ENCODE measurements at places on chromosomes 1 and 21.
A peak's percentile ranks its signal among the peaks of the same experiment; 100 is the strongest.

GRCh38 chr1:15089258-15089992 lies 64.1 kb upstream of the TMEM51 start:
- no peak for DNase-seq

DNA sequence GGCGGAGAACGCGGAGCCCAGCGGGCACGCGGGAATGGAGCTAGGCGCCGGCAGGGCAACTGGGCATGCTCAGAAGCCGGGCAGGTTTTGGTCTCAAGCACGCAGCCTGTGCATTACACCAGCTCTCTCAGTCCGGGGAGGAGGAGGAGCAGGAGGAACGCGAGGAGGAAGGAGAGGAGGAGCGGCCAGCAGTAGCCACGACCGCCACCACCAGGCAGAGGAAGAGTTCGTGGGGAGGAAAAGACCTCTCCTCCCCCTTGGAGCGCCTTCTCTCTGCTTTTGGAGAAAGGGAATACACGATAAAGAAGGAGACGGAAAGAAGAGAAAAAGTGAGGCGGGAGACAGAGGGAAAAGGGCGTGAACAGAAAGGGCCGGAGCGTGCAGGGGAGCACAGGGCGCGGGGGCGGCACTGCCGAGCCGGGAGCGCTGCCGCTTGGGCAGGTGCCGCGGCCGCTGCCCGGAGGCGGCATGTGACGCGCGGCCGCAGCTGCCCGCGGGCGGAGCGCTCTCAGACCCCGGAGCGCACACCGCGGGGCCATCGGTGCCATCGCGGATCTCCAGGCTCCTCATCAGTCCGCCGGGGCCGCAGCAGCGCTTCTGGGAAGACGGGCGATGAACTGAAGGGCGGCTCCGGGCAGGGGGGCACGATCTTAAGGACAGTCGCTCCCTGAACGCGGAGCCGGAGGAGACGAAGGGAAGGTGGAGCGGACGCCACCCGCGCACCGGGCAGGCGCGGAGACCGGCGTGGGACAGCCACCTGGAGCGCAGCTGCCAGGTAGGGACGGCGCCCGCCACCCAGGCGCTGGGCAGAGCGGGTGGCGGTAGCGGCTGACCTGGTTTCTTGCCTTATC lies at the start of gene CHRM3:
CHRM3 (plus strand) TSS at position 116 of the 851 bp plus-strand sequence. CDS start 520,884 bp downstream, outside the sequence.
- DNase-seq = no peak

DNA sequence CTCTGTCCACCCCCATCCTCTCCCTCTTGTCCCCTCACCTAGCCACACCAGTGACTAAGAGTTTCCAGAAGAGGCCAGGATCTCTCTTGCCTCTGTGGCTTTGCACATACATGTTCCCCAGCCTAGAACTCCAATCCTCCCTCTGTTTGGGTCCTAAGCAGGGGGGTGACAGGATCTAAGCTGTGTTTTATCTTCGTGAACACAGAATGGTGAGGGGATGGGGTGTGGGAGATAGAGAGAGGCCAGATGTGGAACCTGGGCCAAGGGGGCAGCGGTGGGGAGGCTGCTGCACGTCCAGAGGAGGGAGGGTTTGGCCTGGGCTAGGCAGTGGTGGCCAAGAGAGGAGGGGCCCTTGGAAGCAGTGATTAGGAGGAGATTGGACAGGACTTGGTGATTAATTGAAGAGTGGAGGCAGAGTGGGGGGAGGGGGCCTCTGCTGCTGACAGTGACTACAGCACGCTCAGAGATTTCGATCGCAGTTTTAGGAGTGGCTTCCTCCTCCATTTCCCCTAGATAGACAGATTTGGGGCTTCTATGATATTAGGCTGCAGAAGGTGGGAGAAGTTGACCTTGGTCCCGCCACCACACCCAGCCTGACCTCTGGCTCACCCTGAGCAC lies 17.1 kb upstream of the ADGRB2 start:
- DNase-seq = no peak

GRCh38 chr1:165306543-165307434 lies 49.7 kb downstream of the LMX1A start:
- DNase-seq = no peak

GRCh38 chr1:94235189-94236012 lies 2.0 kb downstream of the ARHGAP29 start:
- no peak for DNase-seq

DNA sequence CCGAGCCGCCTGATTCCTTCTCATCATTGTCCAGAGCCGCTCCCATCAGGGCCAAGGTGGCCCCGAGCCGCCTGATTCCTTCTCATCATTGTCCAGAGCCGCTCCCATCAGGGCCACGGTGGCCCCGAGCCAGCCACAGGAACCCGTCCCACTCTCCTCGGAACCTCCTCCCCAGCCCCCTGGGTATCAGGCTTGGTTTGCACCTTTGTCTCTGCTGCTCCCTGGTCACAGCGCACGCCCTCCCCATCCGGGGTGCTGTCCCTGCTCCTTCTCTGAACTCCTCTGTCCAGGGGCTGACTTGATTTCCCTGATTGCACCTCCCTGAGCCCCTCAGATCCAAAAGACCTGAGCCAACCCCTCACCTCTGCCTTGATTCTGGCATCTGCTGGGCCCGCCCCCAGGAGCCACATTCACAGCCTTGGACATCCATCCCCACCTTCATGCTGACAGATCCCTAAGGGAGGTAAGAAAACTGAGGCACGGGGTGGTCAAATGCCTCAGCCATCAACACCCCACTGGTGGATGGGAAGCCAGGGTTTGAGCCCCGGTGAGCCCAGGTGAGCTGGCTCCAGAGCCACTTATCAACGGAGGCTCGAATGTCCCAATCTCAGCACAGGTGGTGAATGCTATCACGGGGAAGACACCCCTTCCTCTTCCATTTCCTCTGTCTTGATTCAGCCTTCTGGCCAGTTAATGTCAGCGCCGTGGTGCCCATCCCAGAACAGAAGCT lies 25.6 kb upstream of the COL18A1 start:
- no peak for DNase-seq

DNA sequence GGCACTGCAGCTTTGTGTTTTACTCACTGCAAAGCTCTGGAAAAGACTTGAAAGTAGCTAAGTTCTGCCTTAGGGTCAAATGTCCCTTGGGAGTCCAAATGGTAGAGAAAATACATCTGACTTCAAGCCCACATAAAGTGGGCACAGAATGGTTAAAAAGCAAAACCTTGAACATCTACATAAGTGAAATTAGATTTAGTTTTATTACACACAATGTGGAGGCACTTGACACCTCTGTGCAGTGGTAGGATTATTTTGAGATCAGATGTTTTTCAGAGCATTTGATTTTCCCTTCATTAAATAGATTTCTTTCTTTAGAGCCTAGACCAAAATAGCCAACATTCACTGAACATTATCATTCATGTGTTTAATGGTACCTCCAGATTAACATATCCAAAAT lies 11.2 kb upstream of the FCRL3 start:
- no peak for DNase-seq

DNA sequence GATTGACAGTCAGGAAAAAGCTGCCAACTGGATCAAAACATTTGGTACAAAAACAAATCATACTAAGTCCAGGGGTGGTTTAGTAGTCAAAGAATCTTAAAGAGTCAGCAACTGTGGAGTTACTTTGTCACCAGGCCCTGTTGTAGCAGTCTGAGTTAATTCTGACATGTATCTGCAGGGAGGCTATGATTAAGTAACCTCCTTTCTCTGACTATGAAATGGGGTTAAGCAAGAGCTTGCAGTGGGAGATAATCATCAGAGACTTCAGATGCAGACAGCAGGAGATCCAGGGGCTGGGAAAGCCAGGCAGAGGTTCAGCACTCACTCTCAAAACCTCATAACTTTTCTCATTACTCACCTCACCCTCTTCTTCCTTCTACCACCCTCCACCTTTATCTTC lies 99.2 kb upstream of the BTG3 start:
- no peak for DNase-seq

GRCh38 chr1:62406576-62406975 lies 30.3 kb upstream of the USP1 start:
- DNase-seq = no peak

- DNase-seq = no peak
Observed at GRCh38 chr1:183651612-183652011, 1.5 kb downstream of the APOBEC4 start.

DNA sequence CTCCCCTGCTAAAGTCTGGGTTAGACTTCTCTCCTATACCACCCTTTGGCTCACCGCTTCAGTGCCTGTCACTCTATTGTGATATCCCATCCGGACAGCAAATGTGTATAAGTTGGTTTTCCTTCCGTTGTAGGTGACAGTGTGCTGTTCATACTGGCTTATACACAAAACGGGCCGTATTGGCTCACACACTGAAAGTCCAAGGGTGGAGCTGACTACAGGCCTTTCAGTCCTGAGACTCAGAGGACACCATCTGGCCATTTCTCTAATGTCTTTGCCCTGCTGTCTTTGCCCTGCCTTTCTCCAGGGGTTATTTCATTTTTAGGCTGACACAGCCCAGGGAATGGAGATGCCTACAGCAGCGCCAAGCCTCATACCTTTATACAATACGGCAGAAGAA lies 90.7 kb downstream of the URB2 start:
- DNase-seq = no peak

DNA sequence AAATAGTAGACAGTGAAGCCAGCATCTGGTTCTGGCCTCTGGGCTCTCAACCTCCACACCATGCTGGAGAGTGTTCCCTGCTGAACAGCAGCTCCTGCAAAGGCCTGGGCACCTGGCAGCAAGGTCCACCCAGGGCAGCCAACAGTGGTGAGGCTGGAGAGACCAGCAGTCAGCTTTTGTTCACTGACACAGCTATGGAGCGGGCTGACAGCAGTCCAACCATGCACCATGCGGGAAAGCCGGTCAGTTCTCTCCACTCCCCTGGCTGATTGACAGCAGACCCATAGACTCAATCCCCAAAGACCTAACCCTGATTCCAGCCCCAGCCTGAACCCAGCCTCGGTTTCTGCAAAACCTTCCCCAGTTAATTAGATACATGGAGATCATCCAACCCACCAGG lies 49.0 kb downstream of the KLHDC7A start:
- no peak for DNase-seq

GRCh38 chr1:77888081-77888780 lies at the start of gene NEXN:
TSS of gene NEXN (plus strand) at chr1:77888624. CDS start at chr1:77916107, 27,483 bp downstream.
- DNase-seq = peak; percentile 64

DNA sequence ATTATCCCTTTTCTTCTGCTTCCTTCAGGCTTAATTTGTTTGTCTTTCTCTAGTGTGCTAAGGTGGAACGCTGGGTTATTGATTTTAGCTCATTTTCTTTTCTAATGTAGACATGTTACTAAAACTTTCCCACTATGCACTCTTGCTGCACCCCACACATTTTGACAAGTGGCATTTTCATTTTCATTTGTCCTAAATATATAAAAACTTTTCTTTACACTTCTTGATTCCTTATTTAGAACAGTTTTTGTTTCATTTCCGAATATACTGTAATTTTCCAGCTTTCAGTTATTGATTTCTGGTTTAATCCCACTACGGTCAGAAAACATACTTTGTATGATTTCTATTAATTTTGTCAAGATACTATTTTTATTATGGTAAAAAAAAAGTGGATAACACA lies 25.3 kb downstream of the SH3BP5L start:
- DNase-seq = no peak

DNA sequence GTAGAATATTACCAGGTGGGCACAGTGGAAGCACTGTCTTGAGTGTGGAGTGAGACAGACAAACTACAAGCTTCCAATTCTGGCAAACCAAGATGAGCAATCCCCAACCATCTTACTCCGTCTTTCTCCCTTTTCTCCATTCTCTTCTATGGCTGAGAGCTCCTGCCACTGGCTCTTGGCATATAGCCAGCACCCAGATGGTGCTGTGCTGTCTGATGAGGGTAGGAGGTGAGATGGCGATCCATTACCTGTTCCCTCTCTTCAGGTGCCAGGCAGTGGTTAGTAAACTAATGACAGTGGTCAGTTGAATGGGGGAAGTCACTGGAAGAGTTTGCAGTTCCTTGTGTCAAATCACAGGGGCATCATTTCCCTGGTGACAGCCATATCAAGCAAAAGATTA lies 108.4 kb downstream of the FNBP1L start:
- DNase-seq = no peak

- no peak for DNase-seq
Observed at GRCh38 chr1:212035835-212036605, 472 bp downstream of the DTL start.

Measured in skeletal muscle cell (primary cell).